ENCODE measurements at places on chromosomes 2 and 18.
A peak's percentile ranks its signal among the peaks of the same experiment; 100 is the strongest.

GRCh38 chr2:176652300-176653182, 383.3 kb downstream of the MTX2 start:
- DNase-seq, result peak; percentile 58

DNA sequence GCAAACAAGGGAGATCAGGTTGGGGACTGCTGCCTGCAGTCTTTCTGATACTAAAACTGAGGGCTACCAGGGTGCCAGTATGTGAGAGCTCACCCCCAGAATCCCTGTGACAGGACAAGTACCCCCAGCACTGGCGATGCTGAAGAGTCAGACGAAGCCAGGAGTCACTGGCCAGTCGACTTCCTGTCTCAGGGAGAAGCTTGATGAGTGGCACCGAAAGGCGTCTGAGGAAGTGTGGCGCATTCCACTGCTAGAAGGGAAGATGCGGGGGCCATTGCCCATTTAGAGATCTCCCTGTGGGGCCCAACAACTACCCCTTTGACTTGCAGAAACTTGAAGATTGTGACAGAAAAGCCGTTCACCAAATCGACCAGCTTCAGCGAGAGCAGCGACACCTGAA, 22.0 kb downstream of the MXD1 start:
- DNase-seq, result no peak

GRCh38 chr2:76946631-76947145, 575.5 kb downstream of the LRRTM4 start:
- DNase-seq, result no peak

GRCh38 chr18:75110846-75111415, 98.0 kb downstream of the PTGR3 start:
- no peak for DNase-seq

DNA sequence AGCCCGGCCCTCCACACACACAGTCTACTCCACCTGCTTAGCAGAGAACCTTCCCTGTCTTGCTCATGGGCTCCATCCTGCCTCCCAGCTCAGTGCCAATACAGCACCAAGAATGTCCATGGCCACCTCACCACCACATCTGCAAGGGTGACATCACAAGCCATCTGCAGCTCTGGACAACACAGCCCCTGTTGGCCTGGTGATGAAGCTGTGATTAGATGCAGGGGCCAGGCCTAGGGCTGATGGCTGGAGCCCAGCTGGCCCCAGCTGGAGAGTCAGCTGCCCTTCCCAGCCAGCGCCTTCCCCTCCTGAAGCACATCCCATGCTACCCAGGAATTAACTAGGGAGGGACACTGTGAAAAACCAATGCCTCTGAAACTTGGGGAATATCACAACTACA, 91.1 kb downstream of the TTC32 start:
- no peak for DNase-seq

GRCh38 chr2:101881131-101881530, 110.6 kb upstream of the IL1R2 start:
- DNase-seq, result no peak

- DNase-seq, result no peak
Measured at GRCh38 chr2:160696087-160696452, 202.5 kb upstream of the RBMS1 start.

DNA sequence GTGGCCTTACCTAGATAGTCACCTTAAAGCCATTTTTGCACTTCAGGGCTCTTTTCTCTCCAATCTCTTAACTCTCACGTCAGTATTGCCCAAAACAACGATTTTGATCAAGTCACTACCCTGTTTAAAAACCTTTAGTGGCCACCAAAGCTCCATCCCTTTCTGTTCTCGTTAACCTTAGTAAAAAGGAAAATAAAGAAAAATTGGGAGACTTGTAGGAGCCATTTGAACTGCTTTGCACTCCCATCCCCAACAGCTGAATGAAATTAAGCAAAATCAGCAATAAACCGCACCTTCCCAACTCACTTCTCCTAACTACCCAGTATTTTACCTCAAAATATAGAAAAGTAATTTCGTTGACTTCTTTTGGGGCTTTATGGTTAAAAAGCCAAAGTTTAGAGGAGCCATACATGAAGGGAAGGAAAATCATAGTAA, 686 bp upstream of the ARL5A start:
- DNase-seq, result no peak

- no peak for DNase-seq
Measured at GRCh38 chr2:164734196-164734595, 107.4 kb downstream of the COBLL1 start.

- DNase-seq, result peak; percentile 55
Measured at GRCh38 chr2:46119453-46119852, 177.8 kb upstream of the EPAS1 start.

- DNase-seq, result peak; percentile 54
Measured at GRCh38 chr18:24560511-24560981, 100.1 kb downstream of the HRH4 start.

- DNase-seq, result no peak
Measured at GRCh38 chr2:231503766-231504165, 26.5 kb downstream of the NMUR1 start.

DNA sequence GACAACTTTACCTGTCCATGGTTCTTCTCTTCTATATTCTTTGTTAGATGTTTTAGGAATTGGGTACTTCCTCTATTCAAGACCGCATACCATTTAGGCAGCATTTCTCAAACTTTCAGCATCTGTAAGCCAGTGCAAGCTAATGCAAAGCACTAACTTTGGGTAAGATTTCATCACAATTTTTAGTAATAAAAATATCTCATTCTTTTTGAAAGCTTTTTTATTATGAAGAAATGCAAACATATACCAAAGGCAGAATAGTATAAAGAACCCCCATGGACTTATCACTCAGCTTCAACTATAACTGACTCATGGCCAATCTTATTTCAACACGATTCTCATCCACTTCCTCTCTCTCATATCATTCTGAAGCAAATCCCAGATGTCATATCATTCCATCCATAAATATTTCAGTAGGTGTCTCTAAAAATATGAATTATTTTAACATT, 32.9 kb downstream of the INO80C start:
- no peak for DNase-seq

- DNase-seq, result no peak
Measured at GRCh38 chr2:3305952-3306351, 71.7 kb downstream of the EIPR1 start.

DNA sequence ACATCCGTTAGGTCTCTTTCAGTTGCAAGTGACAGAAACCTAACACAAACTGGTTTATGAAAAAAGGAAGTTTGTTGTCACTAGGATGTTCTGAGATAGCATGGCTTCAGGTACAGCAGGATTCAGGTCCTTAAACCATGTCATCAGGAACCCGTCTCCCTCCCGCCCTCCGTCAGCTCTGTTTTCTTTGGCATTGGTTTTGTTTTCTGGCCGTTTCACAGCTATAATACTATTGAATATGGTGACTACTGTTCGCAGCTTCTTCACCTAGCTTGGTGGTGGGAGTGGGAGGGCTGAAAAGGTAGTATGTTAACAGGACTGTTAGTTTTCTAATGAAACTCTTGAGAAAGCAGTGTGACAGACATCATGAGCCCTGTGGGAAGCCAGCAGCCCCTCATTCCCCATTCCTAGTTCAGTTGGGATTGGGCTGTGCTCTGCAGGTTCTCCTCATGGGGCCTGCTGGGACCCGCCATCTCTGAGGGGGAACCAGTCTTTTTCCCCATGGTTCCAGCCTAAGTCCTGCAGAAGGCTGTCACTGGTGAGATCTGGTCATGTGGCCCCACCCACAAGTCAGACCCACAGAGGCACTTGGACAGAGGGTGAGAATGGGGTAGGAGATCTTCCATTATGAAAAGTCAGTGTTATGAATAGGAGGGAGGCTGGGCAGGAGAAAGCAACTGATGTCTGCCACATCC, 12.1 kb downstream of the PTMA start:
- DNase-seq, result no peak

DNA sequence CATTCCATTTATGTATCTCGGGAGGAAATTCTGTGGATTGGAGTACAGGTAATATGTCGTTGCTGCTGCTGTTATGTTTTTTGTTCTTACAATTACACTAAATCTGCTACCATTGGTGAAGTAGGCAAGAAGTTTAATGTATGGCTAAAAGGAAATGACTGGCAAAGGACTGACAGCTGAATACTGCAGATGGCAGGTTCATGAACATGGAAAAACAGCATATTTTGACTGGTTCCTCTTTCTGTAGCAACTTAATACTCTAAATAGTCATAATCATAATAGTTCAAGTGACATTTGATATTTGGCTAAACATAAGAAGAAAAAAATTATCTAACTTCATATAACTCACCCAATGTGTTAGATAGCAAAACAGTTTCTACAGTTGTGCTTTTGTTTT, 84.5 kb upstream of the PGAP1 start:
- no peak for DNase-seq

DNA sequence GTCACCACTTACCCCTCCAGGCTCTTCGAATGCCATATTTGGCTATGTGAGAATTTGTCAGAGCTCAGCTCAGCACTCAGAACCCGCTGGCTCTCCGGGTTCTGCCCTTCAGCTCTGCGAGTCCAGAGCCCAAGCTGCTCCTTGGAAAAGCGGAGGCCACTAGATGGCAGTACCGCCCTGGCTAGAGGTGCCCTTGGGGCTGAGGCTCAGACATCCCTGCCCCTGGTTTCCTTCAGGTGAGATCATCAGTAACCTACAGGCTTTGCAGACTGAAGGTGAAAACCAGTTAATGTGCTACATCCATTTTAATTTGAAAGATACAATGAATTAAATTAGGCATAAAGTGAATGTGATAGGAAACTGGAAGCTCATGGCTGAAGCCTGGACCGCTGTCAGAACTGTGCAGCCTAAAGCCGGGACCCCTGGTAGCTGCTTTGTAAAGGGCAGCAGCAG, 285.6 kb downstream of the AGAP1 start:
- peak; percentile 60 for DNase-seq

- DNase-seq, result no peak
Measured at GRCh38 chr18:42444349-42444748, 489.3 kb downstream of the PIK3C3 start.

DNA sequence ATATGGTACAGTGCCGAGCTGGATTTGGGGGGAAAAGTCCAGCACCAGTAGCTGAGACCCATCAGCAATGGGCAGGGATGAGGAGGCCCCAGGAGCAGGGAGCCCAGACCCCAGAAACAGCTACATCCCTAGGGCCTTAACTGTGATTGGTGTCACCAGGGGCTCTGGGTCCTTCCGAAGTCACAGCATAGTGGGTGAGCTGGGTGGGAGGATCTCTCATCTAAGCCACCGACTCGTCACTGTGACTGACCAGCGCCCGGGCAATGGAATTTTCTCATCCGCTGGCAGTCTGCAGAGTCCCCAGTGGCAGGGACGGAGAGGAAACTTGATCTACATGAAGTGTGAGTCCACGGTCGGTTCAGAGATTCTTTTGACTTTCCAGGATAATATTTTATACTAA, 186.5 kb downstream of the SH3BP4 start:
- DNase-seq, result no peak

DNA sequence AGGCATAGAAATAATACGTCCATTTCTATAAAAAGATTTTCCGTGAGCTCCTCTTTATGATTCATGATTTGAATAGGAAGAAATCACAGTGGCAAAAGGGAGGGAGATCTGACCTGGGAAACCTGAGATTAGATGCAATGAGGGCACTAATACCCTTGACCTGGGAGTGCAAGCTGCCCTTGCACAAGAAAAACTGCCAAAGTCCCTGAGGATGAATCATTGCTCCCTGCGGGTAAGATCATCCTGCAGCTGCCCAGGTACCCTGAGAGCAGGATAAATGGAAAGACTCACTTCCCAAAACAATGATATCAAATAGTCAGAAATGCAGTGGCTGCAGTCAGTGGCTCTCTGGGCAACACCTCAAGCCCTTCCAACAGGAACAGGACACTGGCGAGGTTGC, 11.6 kb downstream of the FHL2 start:
- peak; percentile 42 for DNase-seq

- no peak for DNase-seq
Measured at GRCh38 chr2:44246436-44246835, 28.8 kb upstream of the SLC3A1 start.

GRCh38 chr2:217834057-217834620, 168.7 kb downstream of the TNS1 start:
- DNase-seq, result no peak

GRCh38 chr2:134625311-134625710, 93.5 kb downstream of the TMEM163 start:
- no peak for DNase-seq

GRCh38 chr2:241974851-241975592, 105.5 kb downstream of the RTP5 start:
- no peak for DNase-seq

GRCh38 chr2:221019668-221020067, 552.4 kb downstream of the EPHA4 start:
- no peak for DNase-seq

DNA sequence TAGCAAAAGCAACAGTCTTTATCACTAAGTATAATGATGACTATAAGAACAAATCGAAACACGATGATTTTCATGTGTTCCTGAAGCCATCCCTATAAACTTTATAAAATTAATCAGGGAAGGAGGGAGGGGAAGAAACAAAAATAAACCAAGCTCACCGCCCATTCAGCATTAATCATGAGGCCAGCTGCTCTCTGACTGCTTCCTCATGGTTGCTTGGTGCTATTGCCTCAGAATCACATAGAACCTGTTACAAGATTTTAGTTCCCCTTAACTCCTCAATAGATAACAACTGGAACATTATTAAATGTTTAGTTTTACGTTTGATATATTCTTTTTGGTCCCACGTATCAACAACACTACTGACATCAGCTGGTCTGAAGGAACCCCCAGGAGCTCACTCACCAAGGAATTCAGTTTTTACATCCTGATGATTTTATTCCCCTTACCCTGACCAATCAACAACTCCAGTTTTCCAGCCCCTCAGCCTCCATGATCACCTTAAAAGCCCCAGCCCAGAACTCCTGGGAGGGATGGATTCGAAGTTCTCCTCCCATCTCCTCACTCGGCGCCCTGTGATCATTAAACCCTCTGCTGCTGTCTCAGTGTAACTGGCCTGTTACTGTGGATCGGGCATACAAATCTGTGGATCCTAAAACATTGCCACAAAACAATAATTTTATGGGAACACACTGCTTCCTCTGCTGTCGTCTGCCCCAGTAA, 10.6 kb upstream of the HNRNPLL start:
- DNase-seq, result peak; percentile 70

GRCh38 chr2:205936446-205936845, 149.5 kb downstream of the INO80D start:
- no peak for DNase-seq

GRCh38 chr2:102002228-102002627, 10.5 kb downstream of the IL1R2 start:
- DNase-seq, result no peak

DNA sequence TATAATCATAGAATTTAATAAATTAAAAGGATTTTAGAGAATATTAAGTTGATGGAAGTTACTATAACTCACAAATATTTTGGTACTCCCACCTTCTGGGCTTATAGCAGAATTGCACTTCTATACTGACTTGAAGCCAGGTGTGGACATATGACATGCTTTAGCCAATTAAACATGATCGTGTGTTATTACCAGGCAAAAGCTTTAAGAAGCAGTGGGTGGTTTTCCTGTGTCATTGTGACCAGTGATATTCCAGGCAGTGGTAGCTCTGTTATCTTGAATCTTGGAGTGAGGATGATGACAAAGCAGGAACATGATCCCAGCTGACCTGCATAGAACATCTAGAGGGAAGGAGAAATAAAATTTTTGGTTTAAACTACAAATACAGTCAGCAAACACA, 370.9 kb upstream of the ZEB2 start:
- peak; percentile 56 for DNase-seq
